ENCODE measurements at places on chromosomes 5 and 9.

DNA sequence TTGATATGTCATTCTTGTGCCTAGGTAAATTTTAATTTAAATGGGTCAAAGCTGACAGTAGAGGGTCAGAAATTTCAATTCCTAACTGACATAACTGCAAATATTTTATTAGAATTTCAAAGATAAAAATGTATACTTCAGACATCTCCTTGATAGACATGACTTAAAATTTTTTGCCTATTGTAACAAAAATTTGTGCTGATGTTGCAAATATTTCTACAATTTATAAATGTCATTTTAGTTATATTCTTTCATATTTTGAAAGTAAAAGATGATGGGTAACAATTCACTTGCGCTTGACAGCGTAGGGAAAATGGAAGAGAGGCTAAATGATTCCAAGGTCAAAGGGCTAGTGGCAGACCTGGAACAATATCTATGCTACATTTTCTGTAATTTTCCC is 220.3 kb upstream of the ST8SIA4 start:
- DNase-seq: no peak

GRCh38 chr9:104944356-104944755 is 16.4 kb upstream of the ABCA1 start:
- no peak for DNase-seq

DNA sequence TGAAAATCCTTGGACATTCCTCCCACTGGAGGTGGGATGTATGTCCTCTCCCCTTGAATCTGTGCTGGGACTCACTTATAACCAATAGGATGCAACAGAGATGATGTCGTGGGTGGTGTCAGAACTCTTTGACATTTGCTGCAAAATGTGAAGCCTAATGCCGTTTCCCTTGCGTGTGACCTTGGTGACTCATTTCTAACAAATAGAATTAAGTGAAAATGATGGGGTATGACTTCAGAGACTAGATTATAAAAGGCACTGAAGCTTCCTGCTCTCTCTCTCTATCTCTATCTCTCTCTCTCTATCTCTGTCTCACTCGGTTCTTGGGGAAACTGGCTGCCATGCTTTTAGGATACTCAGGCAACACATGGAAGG is 126.1 kb upstream of the STC2 start:
- DNase-seq: no peak

DNA sequence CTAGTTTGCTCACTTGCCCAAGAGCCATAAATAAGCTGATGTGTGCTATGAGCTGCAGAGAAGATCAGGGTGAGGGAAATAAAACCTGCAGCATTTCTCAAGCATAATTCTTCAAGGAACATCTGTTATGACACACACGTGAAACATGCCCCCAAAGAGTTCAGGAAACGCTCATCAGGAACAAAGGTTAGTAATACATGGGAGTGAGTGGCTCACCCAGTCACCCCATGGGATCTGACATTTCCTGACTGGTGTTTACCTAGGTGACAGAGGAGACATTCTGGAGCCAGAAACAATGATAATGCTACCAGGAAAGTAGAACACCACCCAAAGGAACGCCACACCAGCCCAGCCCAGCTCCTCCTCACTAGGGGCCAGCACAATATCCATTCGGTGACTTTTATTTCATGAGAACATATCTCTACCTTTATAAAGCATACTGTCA is 66.0 kb downstream of the FRMD3 start:
- no peak for DNase-seq

GRCh38 chr9:11962327-11962726 is 730.9 kb upstream of the TYRP1 start:
- DNase-seq: no peak
